ENCODE measurements at places on chromosomes 1 and 21.

GRCh38 chr1:66214901-66215300 is 319.1 kb upstream of the SGIP1 start:
- no peak for DNase-seq

DNA sequence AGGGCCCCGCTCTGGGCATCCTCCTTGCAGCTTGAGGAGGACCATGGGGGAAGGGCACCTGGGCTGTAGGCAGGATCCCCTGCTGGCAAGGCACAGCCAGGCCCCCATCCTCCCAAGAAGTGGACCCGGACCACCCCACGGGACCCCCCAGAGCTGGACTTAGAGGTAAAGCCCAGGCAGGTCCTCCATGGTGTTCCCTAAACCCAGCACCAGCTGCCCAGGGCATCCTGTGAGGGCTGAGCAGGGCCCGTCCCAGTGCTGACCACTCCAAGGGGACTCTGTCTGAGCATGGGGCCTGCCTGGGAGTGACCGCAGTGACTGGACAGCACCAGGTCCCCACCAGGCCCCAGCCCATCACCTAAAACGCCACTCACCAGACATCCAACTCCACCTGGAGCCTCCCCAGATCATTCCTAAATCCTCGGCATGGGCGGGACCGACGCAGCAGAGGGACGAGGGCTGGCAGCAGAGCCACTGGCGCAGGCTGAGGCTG is 21.3 kb downstream of the COL6A2 start:
- DNase-seq: no peak

GRCh38 chr21:14901482-14901958 is 163.3 kb downstream of the NRIP1 start:
- no peak for DNase-seq

DNA sequence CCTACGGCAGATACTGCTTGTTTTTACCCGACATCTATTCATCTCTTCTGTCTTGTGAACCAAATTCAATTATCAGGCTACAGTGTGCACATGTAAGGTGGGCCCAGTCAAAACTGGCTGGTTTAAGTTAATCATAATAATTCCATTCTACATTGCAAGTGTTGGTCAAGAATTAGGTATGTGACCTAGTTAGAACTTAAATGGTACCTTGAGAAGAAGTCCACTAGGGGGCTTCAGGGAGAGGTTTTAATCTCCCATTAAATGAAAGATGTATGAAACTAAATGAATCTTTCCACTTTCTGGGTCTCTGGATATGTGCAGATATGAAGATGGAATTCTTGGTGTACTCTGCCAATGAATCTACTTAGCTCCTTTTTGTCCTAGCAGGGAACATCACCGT is 187.1 kb downstream of the CDC42BPA start:
- no peak for DNase-seq

DNA sequence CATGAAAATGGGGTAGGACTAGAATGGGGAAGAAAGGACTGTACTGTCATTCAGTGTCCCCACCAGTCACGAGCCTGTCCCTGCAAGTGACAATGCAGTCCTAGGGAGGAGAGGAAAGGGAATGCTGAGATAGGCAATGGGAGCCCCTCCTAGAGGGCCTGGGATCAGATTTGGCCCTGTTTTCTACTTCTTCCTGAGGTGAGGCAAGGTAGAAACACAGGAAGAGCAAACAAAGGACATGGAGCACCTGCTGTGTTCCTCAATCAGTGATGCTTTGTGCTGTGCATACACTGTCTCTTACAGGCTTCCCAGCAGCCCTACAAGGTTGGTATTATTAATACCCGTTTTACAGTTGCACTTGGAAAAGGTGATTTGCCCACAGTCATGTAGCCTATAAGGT is 6.1 kb downstream of the FABP3 start:
- DNase-seq: no peak

- DNase-seq: no peak
Measured at GRCh38 chr21:25560271-25560685, 47.0 kb downstream of the MRPL39 start.

- DNase-seq: peak; percentile 90
Measured at GRCh38 chr1:68051475-68051874, 1.0 kb upstream of the DIRAS3 start.

- DNase-seq: no peak
Measured at GRCh38 chr1:156485984-156486383, 14.6 kb downstream of the MEF2D start.

- DNase-seq: no peak
Measured at GRCh38 chr21:27248814-27249213, 281.9 kb upstream of the ADAMTS5 start.

- DNase-seq: no peak
Measured at GRCh38 chr1:30475201-30475600, 248.2 kb downstream of the MATN1 start.

DNA sequence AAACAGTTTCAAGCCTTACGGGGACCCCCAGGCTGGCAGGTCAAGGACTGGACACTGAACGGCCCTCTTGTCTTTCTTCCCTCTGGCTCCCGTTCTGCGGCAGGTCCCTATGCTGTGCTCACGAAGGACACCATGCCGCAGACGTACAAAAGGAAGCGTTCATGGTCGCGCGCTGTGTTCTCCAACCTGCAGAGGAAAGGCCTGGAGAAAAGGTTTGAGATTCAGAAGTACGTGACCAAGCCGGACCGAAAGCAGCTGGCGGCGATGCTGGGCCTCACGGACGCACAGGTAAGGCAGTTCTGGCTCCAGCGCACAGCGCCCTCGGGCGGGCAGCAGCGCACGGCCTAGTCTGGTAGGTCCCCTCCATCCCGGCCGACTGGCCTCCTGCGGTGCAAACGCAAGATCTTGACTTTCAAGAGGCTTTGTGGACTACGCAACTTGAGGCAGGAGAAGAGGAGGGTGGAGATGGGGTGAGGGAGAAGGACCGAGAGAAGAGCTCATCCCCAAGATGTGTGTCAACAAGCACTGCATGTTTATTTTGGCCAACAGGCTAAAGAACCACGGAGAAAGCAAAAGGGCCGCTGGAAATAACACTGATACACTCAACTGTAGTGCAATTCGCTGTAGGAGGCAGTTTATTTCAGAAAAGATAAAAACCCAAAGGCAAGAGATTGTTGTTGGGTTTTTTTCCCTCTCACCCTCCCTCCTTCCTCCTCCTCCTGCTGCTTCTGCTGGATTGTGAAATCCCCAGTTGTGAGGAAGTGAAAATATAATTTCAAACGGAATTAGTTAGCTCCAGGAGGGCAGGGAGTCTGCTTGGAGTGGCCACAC is 3.0 kb downstream of the HLX start:
- peak; percentile 80 for DNase-seq

GRCh38 chr1:111509997-111510375 is 6.6 kb upstream of the ADORA3 start:
- DNase-seq: no peak

- peak; percentile 45 for DNase-seq
Measured at GRCh38 chr1:115426231-115426771, 88.3 kb upstream of the NGF start.

GRCh38 chr1:219340796-219341195 is 167.1 kb downstream of the LYPLAL1 start:
- no peak for DNase-seq

DNA sequence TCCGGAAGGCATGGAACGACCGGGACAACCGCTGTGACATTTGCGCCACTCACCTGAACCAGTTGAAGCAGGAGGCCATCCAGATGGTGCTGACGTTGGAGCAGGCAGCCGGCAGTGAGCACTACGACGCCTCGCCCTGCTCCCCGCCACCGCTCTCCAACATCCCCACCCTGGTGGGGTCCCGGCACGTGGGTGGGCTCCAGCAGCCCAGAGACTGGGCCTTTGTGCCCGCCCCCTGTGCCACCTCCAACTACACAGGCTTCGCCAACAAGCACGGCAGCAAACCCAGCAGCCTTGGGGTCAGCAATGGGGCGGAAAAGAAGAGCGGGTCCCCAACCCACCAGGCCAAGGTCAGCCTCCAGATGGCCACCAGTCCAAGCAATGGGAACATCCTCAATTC is 212.1 kb downstream of the KIF26B start:
- DNase-seq: no peak

DNA sequence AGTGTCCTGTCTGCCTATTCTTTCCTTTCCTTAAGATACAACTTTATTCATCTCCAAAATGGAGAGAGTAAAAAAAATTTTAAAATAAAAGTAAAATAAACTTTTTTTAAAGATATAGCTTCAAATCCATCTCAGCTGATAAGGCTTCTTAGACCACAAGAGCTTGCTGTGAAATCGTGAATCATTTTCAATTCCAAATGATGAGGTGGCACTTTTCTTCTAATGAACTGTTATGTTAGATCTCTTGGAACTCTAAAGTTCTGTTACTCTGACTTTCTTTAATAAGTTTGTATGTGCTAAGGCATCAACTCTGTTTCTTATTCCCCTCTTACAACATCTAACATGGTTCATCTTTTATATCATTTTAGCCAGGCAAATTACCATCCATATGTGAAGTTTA is 4.5 kb downstream of the SH3GLB1 start:
- DNase-seq: no peak

GRCh38 chr1:157033357-157033876 is 12.1 kb downstream of the ARHGEF11 start:
- DNase-seq: no peak

DNA sequence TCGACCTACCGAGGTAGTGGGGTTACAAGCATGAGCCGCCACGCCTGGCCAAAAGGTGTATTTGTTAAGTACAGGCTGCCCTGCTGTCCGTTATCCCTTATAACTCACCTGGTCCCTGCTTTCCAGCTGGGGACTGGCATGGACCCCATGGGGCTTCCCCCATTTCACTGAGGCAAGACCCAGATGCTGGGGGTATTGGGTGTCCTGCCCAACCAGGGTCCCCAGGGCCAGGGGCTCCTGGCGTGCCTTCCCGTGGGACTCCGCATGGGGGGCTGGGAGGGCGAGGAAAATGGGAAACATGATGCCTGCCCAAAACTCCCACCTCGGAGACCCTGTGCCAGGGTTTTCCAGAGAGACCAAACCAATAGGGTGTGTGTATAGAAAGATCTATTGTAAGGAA is 64.4 kb downstream of the FAAP20 start:
- DNase-seq: no peak

DNA sequence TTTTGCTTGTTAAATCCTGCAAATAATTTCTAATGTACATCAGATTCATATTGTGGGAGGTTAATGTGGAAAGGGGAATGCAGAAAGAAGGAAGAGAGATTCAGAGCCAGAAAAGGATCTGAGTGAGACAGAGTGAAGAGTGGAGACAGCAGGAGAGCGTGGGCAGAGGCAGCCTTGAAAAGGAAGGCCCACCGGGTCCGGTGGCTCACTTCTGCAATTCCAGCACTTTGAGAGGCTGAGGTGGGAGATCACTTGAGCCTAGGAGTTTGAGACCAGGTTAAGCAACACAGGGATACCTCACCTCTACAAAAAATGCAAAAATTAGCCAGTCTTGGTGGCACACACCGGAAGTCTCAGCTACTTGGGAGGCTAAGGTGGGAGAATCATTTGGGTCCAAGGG is 222.0 kb upstream of the RAB4A start:
- no peak for DNase-seq

DNA sequence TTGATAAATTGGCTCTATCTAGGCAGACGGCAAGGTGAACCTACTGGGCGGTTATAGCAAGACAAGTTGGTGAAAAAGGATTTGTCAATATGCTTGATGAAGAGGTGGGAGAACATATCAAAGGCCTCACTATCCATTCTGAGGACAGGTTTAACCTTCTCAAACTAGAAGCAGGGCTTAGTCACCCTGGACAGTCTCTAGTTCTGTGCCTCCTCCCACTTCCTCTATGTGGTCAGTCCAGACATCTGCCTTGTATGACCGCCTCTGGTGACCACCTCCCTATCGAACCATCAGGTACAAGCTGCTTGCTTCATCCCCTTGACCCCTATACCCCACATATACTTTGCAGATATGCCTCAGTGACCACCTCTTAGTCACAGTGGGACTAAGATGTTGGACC is 2.3 kb upstream of the SCYL3 start:
- DNase-seq: no peak

- DNase-seq: no peak
Measured at GRCh38 chr1:222068937-222069336, 327.0 kb upstream of the DUSP10 start.

DNA sequence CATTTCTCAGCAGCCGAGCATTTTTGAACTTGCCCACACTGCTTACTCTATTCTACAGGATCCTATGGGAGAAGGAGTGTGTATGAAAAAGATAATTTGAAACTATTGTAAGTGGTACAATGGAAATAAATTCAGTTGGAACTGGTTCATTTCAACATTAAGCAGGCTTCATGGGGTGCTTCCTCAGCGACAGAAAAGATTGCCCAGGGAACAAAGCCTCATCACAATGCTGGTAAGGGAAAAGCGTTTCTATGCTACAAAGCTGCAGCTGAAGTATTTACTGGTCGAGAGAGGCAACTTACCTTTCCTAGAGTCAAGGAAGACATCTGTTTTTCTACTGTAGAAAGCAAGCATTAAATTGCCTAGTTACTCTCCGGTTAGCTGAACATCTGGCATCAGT is 568.2 kb upstream of the ZP4 start:
- DNase-seq: no peak

DNA sequence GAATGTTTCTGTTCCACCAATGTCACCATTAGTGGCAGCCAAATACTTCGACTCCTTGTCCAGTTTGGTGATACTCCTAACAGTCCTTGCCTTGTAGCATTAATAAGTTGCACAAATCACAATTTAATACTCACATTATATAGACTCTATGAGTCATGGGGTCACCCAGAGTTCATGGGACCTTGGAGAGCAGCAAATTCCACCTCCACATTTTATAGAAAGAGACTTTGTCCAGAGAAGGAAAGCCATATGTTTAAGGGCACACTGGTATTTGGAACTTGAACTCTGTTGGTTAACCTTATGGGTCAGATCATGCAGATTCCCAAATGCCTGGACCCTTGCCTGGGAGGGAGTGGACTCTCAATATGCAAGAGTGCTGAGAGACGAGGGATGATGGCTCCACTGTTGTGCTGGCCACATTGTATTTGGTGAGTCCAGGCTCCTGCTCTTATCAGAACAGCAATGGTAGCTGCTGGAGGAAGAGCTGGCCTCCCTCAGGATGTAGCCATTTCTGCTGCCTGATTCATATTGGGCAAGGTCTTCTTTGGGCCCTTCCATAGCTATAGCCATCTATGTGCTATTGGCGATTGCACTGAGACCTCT is 30.6 kb downstream of the DNAJC6 start:
- no peak for DNase-seq

DNA sequence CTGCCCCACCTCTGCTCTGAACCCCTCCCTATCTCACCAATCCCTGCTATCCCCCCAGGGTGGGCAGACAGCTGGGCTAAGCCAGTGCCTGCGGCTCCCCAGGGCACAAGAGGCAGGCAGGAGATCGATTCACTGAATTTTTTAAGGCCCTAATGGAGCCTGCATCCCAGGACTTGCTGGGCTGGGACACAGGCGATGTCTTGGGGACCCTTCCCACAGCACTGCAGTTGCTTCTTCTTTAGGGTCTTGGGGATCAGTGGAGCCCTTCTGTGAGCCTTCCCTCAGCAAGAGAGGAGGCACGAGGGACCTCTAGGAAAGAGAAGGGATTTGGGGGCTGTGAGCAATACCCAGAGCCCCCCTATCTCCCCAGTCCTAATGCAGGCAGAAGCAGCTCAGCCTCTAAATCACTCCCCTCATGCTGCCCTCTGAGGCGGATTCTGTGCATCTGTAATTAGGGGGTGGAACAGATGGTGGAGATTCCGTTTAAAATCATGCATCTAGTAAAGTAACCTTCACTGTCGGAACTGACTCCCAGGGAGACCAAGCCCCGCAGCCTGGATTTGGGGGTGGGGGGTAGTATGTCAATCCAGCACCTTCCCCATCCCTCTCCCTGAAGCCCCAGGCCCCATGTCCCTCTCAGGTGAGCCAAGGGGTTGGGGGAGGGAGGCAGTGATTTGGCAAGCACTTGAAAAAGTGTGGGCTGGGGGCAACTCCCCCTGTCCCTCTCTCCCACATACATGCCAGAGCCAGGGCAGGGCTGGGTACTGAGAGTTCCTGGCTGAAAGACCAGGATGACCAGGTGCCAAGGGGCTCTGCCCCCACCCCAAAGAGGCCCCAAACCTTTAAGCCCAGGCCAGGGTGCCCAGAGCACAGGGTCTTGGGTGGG is 10.0 kb downstream of the AHDC1 start:
- DNase-seq: peak; percentile 44
